NCI-H1092 (cell line): ENCODE measurements at places on chromosomes 5 and 9.

GRCh38 chr5:69276422-69277174, 41.9 kb downstream of the CDK7 start:
- no peak for DNase-seq

DNA sequence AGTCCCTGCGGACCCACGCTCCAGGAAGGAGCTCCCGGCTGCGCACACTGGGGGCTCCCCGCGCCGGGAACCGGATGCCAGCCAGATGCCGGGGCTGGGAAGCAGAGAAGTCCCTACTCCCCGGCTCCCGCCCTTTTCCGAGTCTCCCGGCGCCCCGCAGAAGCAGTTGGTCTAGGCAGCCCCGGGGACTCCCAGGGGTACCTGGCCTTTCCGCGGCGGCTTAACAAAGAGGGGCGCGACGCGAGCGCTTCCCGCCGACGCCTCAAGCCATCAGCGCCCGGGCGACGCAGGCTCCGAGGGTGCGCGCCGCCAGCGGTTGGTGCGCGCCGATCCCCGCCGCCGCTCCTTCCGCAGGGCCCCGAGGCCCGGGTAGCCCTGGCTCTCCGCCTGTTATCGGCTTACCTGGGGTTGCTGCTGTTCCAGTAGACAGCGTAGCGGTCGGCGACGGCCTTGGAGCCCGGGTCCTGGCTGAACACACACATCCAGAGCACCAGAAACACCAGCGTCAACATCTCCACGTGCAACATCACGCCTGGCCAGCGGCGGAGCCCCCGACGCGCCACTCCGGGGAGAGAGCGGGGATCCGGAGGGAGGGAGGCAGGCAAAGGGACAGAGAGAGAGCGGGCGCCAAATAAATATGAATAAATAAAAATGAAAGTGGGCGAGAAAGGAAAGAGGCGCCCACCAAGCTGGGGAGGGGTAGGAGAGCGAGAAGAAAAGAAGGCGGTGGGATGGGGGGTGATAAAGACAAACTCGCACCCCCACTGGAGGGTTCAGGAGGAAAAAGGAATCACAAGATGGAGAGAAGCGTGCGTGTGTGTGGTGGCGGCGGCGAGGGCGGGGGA, 428 bp downstream of the EFNA5 start:
- DNase-seq: peak; percentile 23

- DNase-seq: no peak
Measured at GRCh38 chr9:109022873-109023272, 9.6 kb upstream of the CTNNAL1 start.

DNA sequence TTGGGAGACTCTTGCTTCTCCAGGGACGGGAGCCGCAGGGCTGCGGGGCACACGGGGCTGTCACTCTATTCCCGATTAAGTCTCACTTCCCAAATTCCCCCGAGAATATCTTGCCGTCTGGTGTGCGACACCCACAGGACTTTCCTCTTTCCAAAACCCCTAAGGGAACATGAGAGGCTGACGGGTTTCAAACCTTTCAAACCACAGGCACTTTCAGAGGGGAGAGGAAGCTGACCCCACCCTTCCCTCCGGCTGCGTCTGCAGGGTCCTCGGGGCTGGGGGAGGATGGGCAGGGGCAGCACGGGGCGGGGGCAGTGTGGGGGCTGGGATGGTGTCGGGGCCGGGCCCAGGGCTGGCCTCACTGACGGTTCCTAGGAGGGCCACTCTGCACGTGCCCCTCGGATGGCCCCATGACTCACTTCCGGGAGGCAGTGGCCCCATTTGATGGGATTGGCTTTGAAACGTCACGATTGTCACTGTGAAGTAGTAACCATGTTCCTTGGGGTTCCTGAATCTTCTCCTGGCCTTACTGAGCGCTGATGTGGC, 38.2 kb downstream of the SLC9A3 start:
- no peak for DNase-seq

DNA sequence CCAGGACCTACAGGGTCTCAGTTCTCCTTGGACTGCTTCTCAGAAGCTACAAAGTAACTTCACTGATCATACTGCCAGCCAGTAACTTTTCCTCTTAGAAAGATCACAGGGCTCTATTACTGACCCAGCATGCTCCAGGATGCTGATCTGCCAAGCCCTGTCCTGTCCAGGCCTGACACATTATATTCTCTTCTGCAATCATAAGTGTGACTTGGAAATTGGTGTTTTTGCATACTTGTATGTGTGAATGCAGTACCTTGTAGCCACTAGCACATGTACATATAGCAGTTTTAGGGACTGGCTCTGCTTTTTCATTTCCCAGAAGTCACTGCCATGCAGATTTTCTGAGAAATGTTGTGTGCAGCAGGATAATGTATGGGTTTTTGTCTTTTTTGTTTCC, 40.1 kb upstream of the CCNH start:
- no peak for DNase-seq

DNA sequence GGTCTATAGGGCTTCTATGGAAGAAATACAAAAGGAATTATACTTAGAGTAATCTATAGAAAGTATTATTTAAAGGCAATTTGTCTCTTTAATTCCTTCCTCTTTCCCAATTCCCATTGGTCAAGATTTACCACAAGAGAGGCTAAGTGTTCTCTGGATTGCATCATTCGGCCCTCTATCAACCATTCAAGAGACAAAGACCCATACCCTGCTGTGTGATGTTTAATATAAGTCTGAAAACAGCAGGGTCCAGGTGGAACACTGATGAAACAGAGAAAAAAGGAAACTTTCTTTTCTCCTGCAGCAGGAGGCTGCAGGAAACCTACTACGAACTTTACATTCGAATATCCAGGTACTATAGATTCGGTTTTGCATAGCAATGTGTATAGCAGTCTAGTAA, 323.4 kb downstream of the CHSY3 start:
- DNase-seq: no peak

DNA sequence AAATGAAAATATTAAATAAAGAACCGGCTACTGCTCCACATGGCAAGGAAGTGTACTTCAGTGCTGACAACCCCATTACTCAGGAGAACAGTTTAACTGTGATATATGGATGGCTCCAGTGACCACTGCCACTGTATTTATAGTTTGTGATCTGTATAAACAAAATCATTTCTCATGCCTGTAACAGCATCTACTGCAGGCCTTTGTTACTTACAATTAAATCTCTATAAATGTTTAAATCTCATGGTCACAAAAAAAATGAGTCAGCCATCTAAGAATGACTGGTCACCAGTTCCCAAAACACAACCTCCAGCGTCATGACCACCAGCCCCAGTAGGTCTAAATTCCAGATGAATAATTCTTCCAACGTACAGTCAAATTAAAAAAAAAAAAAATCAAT, 24.6 kb downstream of the SERINC5 start:
- DNase-seq: no peak

DNA sequence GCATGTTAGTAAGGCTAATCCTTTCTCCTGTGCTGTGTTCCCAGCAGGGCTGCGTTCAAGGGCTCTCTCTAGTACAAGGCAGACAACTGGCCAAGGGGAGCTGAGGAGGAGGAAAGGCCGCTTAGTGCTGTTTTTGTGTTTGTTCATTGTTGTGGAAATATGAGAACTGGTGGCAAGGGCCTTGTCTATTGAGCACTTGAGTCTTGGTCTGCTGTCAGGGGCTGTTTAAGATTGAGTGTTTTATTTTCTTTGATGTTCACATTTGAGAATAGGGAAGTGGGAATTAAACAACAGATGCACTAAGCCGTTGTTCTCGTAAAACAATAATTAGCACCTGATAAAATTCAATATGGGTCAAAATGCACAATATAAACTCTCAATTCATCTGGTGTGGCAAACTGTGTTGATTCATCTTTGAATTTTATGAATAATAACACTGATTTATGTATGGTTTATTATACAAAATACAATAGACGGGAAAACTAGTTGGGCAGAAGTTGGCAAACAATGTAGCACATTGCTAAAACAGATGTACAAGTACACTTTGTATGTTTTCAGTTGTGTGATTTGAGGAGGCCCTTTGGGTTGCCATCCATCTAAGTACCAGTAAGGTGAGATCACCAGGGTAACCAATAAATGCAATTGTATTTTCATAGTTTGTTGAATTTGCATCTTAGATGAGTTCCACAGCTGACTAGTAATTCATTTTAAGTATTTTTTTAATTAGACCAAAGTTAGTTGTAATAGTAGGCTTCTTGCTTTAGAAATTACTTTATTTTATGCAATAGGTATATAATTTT, 97.6 kb upstream of the GRHPR start:
- DNase-seq: peak; percentile 80

- DNase-seq: no peak
Measured at GRCh38 chr5:53613536-53613935, 53.1 kb downstream of the NDUFS4 start.

GRCh38 chr5:42767491-42768105, 11.0 kb downstream of the CCDC152 start:
- DNase-seq: no peak

- DNase-seq: no peak
Measured at GRCh38 chr9:6838158-6838557, 80.4 kb downstream of the KDM4C start.

DNA sequence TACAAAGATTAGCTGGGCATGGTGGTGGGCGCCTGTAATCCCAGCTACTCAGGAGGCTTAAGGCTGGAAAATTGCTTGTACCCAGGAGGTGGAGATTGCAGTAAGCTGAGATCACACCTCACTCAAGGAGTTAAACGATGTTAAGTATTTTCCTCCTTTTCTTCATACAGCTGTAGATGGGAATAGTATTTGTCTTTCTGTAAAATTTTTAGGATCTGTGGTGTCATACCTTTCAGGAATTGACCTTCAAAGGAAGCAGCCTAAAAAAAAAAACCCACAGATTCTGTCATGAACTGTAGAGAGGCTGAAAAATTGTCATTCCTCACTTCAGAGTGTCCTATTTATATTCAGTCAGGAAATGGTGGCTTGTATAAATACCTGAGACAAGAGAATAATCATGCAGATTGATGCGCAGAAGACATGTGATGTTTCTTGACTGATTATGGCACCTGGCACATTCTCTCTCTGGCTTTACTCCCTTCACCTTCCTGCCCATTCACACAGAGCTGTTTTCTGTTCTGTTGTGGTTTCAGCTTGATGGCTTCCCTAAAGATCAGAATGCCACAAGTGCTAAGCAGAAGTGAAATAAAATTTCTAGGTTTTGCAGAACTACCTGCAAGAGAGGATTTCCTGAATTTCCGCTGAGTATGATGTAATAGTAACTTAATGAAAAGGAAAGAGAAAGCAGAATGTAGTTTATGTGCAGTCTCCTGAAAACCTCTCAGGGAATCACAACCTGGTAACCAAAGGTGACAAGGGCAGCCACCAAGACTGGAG, 3.8 kb downstream of the IFNA1 start:
- no peak for DNase-seq

- no peak for DNase-seq
Measured at GRCh38 chr9:35646153-35646532, 4.6 kb downstream of the SIT1 start.

GRCh38 chr5:37787742-37788141, 52.1 kb downstream of the GDNF start:
- no peak for DNase-seq

DNA sequence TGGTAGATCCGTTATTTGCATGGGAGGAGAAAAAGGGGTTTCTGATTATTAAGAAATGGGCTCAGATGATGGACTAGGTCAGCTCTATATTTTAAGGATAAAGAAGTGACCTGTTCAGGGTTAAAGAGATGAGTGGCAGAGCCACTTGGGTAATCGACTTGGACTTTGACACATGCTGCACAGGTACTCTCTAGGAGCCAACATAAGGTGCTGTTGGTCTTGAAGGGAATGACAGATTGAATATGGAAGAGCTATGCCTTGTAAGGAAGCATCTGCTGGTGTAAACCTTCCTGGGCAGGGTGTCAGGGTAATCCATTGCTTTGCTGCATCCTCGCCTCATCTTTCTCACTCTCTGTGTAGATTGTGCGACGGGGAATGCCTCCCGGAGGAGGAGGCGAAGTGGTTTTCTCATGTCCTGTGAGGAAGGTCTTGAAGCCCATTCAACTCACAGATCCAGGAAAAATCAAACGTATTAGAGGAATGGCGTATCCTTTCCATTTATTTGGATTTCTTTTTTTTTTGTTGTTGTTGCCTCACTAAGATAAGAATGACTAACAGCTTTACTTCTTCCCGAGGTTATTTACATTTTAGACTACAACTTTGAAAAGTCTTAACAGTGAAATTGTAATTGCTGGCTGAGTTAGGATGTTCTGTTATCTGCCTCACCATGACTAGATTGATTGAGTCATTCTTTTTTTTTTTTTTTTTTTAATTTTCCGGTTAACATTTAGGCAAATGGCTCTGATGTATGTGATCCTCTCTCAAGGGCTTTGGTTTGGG, 41.2 kb downstream of the RCL1 start:
- DNase-seq: no peak

DNA sequence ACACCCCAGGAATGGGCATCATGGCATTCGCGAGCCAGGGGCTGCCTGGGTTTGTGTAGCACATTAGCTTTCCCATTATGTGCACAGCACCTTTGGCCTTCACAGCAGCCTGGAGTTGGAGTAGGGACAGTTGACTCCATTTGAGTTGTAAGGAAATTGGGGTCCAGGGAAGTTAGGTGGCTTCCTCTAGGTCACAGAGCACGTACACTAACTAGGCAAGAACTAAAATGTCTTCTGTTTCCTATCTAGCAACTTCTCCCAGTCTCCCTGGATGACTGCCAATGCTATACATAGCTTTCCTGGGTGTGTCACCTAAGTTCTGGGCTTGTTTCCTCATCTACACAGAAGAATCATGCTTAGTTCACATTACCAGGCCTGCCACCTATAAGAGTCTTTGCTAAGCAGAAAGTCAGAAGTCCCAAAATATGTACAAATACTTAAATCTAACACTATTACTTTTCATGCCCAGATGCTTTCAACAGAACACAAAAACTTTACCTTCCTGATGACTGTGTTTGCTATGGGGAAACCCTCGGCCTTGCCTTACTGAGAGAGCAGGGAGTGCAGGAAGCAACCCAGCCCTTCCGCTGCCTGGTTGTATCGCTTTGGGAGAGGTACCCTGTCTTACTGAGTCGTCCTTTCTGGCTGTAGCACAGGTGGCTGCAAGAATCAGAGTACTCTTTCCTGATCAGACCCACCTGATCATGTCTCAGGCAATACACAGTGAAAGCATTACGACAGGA, 12.0 kb downstream of the MACROH2A1 start:
- DNase-seq: no peak
